GM06990 (cell line): ENCODE measurements at places on chromosomes 2 and 18.

GRCh38 chr18:62777814-62778213, 62.5 kb downstream of the PHLPP1 start:
- no peak for DNase-seq

- DNase-seq = no peak
Measured at GRCh38 chr2:118721817-118722551, 125.5 kb downstream of the EN1 start.

- no peak for DNase-seq
Measured at GRCh38 chr2:18829976-18830375, 240.6 kb upstream of the NT5C1B start.

GRCh38 chr2:240962300-240963064, 35.9 kb upstream of the SNED1 start:
- DNase-seq = no peak

DNA sequence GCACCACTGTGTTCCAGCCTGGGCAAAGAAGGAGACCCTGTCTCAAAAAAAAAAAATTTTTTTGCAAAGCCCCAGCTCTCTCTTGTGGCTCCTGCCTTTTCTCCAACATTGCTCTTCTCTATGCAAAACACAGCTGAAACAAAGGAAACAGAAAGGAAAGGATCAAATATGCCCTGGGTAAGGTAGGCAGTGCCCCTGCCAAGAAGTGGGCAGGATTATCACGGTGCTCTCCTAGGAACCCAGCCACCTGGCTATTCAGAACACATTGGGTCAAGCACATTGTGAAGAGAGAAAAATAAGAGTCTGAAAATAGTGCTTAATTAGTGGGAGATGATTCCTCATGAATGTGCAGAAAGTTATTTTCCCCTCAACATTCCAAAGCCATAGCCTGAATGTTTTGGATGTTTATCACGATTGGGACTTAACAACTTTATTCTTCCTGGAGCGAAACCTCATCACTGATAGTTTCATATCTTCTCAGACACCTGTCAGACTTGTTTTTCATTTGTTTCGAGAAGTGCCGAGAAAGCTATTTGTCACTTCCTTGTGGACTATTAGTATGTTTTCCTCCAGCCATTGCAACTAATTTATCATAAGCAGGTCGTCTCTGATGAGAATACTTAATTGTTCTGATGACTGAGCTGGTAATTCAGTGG, 42.7 kb upstream of the RPL31 start:
- no peak for DNase-seq

DNA sequence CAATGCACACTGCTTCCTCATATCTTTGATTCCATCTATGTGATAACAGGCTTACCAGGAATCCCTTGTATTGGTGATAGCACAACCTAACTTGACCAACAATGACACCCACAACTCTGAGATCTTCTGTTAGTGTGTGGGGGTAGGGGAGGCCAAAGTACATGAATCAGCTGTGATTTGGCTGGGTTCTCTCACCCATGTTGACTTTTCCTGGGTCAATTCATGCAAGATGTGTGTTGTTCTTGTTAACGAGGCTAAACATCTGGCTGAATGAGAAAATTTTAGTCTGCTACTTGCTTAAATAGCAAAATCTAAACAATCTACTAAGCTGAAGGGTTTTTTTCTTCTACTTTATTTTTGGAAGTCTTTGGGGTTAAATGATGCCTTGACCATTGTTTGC, 341.2 kb upstream of the SLC14A2 start:
- no peak for DNase-seq

DNA sequence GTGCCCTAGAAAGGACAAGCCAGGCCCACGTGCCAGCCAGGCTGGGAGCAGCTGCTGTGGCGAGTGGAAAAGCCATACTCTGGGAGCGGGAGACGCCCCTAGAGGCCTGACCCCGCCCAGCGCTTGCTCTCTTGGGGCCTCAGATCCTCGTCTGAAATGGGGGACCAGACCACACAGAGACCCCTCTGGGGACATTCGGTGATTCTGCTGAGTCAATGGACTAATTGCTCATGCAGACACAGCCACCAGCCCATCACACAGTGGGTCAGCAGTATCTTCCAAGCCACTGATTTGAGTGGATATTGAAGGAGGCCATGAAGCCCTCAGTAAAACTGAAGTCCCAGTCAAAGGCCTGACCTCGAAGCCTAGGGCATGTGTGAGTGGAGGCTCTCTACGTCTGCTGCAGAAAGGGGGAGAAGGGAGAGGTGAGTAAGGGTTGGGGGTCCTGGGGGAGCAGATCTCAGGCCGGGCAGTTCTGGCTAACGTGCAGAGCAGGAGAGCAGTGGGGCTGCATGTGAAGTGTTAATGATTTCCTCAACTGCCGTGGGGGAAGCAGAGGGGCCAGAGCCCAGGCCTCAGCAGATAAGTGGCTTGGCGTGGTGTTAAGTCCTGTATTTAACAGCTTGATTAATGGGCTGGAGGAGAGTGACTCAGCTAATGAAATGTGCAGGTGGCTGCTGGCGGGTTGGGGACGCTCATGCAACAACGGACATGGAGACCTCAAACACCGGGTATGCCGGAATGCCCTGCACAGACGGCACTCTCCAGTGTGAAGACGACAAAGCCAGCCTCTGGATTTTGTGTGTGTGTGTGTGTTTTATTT, 104.4 kb upstream of the TWIST2 start:
- no peak for DNase-seq

DNA sequence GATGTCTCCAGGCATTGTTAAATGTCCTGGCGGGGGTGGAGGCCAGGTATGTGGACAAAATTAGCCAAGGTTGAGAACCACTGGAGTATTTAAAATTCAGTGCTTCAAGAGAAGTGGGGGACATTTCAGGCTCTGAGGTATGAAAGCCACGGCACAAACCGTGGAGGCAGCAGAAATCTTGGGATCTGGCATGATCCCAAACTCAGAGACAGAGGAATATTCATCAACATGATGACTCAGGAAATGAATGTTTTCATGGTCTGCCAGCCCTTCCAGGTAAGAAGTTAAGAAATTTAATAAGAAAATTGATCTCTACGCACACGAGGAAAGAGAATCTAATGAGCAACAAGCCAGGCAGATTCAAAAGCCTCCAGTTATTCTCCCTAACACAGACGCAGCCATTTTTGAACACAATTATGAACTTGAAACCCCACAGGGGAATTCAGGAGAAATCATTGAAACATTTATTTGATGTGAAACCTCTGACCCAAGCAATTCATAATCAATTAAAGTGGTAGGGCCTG, 11.3 kb upstream of the GRP start:
- no peak for DNase-seq

DNA sequence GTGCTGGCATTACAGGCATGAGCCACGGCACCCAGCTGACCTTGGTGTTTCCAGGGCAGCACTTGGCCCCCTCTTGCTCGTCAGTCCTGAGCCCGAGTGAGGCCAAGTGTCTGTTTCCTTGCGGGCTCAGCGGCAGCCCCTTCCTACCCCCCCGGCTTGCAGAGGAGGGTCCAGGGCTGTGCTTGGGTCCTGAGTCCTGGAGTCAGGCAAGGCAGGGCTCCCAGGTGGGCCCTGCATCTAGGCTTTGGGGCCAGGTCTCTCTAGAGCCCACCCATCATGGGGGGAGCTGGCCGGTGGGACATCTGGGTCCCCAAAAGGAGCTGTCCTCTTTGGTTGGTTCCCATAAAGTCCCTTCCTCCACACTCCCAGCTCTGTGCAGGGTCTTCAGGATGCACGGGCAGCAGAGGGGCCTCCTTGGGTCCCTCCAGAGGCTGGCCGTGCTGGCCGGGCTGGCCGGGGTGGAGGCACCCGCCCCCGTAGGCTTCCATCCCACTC, 63.7 kb upstream of the HPCAL1 start:
- no peak for DNase-seq

- DNase-seq = no peak
Measured at GRCh38 chr18:11808001-11808855, 43.0 kb upstream of the CHMP1B start.

- no peak for DNase-seq
Measured at GRCh38 chr2:238220892-238221521, 17.5 kb upstream of the ILKAP start.

- DNase-seq = peak; percentile 37
Measured at GRCh38 chr2:61670591-61671501, 132.7 kb upstream of the XPO1 start.

GRCh38 chr2:190119257-190119656, 56.7 kb upstream of the MSTN start:
- DNase-seq = no peak

DNA sequence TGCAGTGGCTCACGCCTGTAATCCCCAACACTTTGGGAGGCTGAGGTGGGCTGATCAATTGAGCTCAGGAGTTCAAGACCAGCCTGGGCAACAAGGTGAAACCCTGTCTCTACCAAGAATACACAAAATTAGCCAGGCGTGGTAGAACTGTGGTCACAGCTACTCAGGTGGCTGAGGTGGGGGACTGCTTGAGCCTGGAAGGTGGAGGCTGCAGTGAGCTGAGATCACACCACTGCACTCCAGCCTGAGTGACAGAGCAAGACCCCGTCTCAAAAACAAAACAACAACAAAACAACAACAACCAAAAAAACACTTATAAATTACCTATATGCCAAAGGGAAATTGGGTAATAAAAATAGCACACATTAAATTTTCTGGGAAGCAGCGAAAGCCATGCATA, 141.6 kb downstream of the HDAC4 start:
- DNase-seq = peak; percentile 54

GRCh38 chr18:6547476-6547875, 132.8 kb upstream of the L3MBTL4 start:
- DNase-seq = no peak

DNA sequence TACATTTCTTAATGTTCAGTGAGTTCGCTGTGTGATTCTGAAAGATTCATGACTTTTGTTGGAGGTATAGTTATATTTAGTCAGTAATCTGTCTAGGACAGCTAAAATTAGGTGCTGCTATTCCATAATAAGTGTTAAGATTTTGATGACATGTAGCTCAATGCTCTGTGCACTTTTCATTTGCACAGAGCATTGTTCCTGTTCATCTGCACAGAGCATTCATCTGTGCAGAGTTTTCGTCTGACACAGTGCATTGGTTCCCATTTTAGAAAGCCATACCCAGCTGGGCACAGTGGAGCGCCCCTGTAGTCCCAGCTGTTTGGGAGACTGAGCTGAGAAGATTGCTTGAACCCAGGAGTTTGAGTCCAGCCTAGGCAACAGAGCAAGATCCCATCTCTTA, 8.6 kb downstream of the POLI start:
- no peak for DNase-seq

DNA sequence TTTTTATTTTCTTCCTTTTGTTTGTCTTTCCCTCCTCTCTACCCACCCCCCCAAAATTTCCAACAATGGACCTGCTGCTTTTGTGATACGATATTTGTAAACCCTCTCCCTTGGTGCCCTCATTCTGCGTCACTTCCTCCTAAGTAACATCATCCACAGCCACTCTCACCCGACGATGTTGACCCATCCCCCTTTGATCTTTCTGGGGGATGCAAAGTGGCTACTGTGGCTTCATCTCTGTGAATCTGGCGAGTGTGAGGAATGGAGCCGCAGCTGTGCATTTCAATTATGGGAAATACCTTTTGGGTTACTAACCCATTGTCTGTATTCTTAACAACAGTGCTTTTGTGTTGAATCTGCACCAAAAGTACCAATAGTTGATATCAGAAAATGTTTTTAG, 19.4 kb downstream of the ANTXR1 start:
- no peak for DNase-seq

- DNase-seq = no peak
Measured at GRCh38 chr2:29570539-29570938, 350.8 kb downstream of the ALK start.

DNA sequence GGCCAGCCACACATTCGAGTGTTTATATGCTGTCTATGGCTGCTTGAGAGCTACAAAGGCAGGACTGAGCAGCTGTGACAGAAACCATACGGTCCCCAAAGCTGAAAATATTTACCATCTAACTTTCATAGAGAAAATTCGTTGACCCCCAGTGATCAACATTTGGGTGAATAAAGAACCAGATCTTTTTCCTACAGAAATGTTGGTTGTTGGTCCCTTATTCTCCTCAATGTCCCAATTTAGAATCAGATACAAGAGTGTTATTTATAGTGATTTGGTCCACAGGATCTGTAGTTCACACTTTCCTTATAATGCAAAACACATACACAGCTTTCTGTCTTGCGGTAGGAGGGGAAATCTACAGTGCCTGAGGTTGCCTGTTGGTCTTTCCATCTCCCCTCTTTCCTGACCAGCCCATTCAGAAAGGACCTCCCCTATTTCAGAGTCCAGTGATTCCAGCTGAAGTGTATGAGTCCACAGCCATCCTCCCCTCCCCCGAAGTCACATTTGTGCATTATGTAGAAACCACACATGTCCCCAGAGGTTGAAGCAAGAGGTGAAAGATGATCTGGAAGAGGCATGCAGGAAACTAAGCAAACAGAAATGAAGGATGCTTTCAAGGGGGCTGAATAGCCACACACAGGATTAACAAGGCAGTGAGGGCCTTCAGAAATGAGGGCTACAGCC, 61.9 kb downstream of the SPRED2 start:
- DNase-seq = no peak

DNA sequence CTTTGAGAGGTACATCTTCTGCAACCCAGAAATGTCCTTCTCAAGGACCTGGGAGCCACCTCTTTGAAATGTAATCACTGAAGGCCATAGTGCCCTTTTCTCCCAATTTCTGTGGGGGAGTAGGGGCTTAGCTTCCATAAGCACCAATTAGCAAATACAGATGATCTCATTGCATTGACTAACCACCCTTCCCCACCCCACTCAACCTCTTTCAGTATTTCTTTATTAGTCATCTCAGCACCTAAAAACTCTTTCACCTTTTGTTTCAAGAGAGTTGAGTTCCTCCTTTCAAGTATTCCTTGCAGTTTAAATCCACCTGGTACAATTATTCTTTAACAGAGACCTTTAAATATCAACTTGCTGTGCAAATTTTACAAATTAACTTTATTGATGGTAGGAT, 1011.8 kb upstream of the CDH2 start:
- DNase-seq = no peak

DNA sequence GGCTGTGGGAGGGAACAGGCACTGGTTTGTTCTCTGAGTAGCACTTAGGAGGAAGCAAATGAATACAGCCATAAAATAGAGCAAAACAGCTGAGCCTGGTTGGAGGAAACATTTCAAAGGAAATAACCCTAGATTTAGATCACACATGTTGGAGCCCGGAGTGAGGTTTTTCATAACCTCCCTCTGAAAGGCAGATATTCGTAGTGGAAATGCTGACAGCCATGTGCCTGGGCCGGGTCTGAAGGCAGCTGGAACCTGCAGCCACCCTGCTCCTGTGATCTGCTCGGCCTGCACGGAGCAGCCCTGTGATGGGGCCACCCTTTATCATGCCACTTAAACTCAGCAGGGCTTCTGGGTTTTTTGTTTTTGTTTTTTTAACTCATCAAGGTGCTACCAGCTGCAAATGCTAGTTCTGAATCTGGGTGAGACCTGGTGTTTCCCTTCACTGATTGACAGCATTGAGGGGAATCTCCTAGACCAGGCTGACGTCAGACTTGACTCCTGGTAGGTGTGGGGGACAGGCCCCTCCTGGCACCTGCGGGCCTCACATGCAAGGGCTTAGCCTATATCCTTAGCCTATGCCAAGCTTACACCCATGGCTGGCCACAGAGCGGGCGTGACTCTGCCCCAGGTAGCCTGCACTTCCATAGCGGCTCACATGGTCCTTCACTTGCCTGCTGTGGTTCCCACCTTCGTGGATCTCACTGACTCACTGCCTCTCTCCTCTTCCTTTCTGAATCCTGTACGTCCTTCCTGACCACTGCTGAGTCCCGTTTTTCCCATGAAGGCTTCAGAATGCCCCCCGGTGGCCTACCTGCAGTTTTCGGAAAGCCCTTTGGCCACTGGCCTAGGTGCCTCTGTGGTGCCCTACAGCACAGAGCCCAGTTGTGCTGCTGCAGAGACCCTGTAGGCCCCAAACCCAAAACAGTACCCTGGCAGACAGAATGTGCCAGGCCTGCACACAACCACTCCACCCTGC, 217.3 kb downstream of the SEPTIN10 start:
- DNase-seq = no peak

GRCh38 chr2:23624915-23625314, 239.9 kb downstream of the KLHL29 start:
- DNase-seq = no peak
